ENCODE measurements at places on chromosomes 5 and 9. TPM values are rescaled to one million over a fixed set of nuclear protein-coding genes. Genes with fewer than 3 reads are reported as not detected.

DNA sequence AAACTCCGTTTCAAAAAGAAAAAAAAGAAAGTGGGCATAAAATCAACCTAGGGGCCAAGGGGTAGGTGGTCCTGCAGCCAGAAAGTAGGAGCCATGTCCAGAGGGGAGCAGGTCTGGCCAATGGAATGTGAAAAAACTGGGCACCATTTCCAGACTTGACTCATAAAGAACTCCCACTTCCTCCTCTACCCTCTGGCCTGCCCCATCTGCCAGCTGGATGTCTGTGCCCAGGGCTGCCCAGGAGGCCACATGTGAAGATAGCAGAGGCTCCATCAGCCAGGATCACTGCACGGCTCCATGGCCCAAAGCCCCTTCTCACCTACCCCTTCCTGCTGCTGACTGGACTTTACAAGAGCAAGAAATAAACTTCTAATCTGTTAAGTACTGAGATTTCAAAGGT is 42.1 kb upstream of the EEIG1 start:
- peak overlapping the region; percentile 19 for H3K27ac ChIP-seq
- H3K36me3 ChIP-seq = no peaks in the 10 kb centered on the region
- H3K4me1 ChIP-seq = peaks cover 37% of the 10 kb centered on the region
- no peaks in the 10 kb centered on the region for H3K27me3 ChIP-seq

GRCh38 chr9:92965061-92965758 is 17.9 kb downstream of the FGD3 start:
- H3K27ac ChIP-seq = peak overlapping the region; percentile 99
- peaks cover 13% of the 10 kb centered on the region for H3K36me3 ChIP-seq
- no peaks in the 10 kb centered on the region for H3K27me3 ChIP-seq

DNA sequence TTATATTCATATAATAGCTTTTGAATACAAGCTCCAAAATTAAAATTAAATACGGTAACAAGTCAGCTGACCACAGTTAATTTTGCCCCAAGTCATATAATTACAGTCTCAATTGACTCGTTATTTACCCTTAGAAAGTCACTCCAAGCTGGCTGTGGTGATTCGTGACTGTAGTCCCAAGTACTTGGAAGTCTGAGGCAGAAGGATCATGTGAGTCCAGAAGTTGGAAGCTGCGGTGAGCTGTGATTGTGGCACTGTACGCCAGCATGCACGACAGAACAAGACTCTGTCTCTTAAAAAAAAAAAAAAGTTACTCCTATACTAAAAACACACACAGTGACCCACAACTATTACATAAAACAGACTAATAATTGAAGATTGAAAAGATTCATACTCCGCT is 31.6 kb upstream of the DTWD2 start:
- no peak for DNase-seq
- no peak overlapping the region for H3K27ac ChIP-seq
- peaks cover 5% of the 10 kb centered on the region for H3K4me1 ChIP-seq
- no peaks in the 10 kb centered on the region for H3K27me3 ChIP-seq

DNA sequence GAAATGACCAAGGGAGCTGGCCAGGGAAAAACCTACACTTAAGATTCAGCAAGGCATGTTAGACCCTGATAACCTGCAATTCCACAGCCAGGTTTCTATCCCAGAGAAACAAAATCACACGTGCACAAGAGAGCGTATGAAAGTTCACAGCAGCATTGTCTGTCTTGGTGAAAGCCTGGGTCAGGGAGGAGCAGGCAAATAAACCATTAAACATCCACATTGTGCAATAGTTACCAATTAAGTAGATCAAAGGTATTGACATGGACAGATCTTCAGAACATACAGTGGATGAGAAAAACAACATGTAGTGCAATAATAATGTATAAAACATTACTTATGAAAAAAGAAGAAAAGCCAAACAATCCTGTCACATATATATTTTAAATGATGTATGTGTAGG is 15.9 kb upstream of the GPX3 start:
- H3K36me3 ChIP-seq = no peaks in the 10 kb centered on the region
- DNase-seq = no peak
- no peak overlapping the region for H3K4me3 ChIP-seq
- H3K4me1 ChIP-seq = no peaks in the 10 kb centered on the region
- peaks cover 6% of the 10 kb centered on the region for H3K27me3 ChIP-seq
- H3K27ac ChIP-seq = no peak overlapping the region

DNA sequence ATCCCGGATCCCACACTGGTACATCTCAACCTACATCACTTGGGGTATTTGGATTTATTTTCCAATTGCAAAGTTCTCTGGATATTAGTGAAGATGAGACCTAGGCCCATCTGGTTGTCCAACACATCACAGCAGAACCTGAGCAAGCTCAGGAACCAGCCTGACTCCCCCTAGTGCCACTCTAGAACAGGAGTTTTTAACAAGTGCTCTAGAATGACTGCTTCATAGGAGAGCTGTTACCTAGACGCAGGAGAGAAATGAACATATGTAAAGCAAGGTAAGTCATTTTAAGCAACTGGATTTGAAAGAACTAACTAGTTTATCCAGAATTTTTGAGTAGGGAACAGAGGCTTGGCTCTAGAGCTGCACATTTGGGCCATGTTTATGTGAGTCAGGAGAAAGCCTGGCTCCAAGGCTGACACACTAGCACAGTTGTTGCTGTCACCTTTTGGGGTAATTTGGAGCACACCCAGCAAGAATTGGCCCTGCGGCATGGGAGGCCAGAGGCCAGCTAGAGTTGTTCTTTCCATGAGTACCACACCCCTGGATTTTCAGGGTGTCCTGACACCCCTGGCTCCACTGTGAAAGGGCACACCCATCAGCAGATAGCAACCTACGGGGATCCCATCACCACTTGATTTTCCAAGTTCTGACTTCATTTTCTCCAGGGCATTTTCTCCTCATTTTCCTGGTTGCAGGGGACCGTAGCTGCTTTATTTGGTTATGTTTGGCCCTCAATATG is 110.9 kb upstream of the LPAR1 start:
- H3K36me3 ChIP-seq = no peaks in the 10 kb centered on the region
- H3K4me1 ChIP-seq = no peaks in the 10 kb centered on the region
- DNase-seq = no peak
- H3K27me3 ChIP-seq = no peaks in the 10 kb centered on the region
- H3K4me3 ChIP-seq = no peak overlapping the region

GRCh38 chr5:176507911-176508310 is 29.3 kb downstream of the RNF44 start:
- no peaks in the 10 kb centered on the region for H3K27me3 ChIP-seq
- no peak overlapping the region for H3K4me3 ChIP-seq
- H3K4me1 ChIP-seq = no peaks in the 10 kb centered on the region
- H3K36me3 ChIP-seq = peaks cover 37% of the 10 kb centered on the region
- no peak overlapping the region for H3K27ac ChIP-seq
- DNase-seq = no peak

- DNase-seq = no peak
- H3K36me3 ChIP-seq = no peaks in the 10 kb centered on the region
- no peaks in the 10 kb centered on the region for H3K27me3 ChIP-seq
- H3K4me1 ChIP-seq = no peaks in the 10 kb centered on the region
- no peak overlapping the region for H3K27ac ChIP-seq
- no peak overlapping the region for H3K4me3 ChIP-seq
Observed at GRCh38 chr9:100366121-100366520, 13.4 kb upstream of the TEX10 start.

- H3K36me3 ChIP-seq = no peaks in the 10 kb centered on the region
- no peaks in the 10 kb centered on the region for H3K27me3 ChIP-seq
- DNase-seq = no peak
- H3K27ac ChIP-seq = no peak overlapping the region
Observed at GRCh38 chr9:22307013-22307711, 139.5 kb upstream of the DMRTA1 start.

DNA sequence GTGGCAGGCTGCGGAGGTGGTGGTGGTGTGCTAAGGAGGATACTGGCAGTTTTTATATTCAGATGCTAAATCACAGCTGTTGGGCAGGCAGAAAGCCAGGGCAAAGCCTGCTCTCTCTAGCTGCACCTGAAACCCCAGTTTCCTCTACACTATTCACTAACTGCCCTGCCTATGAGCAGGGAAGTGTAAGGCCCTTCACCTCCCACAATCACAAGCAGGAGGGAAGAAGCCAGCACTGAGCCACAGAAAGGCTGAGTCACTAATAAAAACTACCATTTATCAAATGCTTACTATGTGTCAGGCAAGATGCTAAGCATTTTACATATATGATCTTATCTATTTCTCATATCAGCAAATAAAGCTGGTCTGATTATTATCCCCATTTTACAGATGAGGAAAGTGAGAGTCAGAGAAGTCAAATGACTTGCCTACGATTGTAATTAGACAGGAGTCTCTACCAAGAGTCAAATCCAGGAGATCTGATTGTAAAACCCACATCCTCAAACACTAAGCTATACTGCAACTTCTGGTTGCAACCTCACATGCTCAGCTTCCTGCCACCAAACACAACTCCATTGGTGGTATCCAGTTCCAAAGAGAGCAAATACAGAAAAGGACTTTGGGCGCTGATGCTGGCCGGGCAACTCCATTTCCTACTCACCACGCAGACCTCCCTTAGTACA is 17.7 kb upstream of the IL6ST start:
- H3K27me3 ChIP-seq = no peaks in the 10 kb centered on the region
- no peaks in the 10 kb centered on the region for H3K4me1 ChIP-seq
- H3K27ac ChIP-seq = peak overlapping the region; percentile 69
- no peak overlapping the region for H3K4me3 ChIP-seq

DNA sequence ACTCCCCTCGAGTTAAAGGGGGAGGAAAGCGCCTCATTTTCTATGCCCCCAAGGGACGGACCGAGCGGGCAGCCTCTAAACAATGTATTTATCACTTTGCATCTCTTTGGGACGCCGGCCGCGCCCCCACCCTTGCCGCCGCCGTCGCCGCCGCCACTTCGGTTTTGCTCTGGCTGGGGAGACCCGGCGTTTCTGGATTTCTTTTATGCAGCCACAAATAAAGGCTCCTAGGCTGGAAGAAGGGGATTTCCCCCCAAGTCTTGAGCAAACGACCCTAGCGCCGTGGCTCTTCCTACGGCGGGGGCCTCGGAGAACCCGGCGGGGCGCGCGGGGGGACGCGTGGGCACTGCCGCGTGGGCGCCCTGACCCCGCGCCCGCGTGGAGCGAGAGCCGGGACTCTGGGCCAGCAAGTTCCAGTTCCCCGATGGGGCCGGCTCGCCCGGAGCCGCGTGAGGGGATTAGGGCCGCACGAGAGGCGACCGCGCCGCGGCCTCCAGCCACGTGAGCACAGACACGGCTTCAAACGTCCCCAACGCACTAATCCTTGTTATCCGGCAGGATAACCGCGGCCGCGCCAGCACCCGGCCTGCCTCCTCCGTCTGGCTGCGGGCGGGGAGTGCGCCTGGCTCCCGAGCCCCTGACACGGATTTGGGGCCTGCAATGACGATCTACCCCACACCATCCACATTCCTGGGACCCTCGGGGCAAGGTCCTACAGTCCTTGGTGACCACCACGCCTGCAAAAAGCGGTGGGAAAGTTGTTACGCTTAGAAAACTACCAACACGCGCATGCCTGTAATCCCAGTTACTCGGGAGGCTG is 7.9 kb upstream of the NEUROG1 start:
- H3K27ac ChIP-seq = no peak overlapping the region
- H3K27me3 ChIP-seq = peaks cover 74% of the 10 kb centered on the region
- peak overlapping the region; percentile 27 for H3K4me3 ChIP-seq
- H3K36me3 ChIP-seq = no peaks in the 10 kb centered on the region
- DNase-seq = no peak
- H3K4me1 ChIP-seq = no peaks in the 10 kb centered on the region

GRCh38 chr5:22908129-22908528 is 55.0 kb upstream of the CDH12 start:
- no peak for DNase-seq
- H3K4me1 ChIP-seq = no peaks in the 10 kb centered on the region
- H3K36me3 ChIP-seq = no peaks in the 10 kb centered on the region
- no peaks in the 10 kb centered on the region for H3K27me3 ChIP-seq
- no peak overlapping the region for H3K27ac ChIP-seq
- H3K4me3 ChIP-seq = no peak overlapping the region

GRCh38 chr5:89342106-89342876 is 459.3 kb upstream of the MEF2C start:
- no peak overlapping the region for H3K27ac ChIP-seq
- H3K36me3 ChIP-seq = no peaks in the 10 kb centered on the region
- no peak overlapping the region for H3K4me3 ChIP-seq
- no peak for DNase-seq
- H3K27me3 ChIP-seq = no peaks in the 10 kb centered on the region
- peaks cover 3% of the 10 kb centered on the region for H3K4me1 ChIP-seq

DNA sequence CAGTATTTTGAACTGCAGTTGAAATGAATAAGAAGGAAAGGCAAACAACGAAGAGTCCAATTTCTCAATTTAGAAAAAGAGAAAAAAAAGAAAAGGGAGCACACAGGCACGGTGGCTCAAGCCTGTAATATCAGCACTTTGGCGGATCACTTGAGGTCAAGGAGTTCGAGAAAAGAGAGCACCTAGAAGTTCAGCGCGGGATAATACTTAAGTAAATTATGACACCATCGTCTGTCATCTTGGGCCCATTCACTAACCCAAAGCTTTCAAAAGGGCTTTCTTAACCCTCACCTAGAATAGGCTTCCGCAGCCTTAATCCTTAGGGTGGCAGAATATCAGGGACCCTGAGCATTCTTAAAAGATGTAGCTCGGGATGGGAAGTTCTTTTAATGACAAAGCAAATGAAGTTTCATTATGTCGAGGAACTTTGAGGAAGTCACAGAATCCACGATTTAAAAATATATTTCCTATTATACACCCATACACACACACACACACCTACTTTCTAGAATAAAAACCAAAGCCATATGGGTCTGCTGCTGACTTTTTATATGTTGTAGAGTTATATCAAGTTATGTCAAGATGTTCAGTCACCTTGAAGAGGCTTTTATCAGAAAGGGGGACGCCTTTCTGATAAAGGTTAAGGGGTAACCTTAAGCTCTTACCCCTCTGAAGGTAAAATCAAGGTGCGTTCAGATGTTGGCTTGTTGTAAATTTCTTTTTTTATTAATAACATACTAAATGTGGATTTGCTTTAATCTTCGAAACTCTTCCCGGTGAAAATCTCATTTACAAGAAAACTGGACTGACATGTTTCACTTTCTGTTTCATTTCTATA is 602 bp upstream of the CD274 start:
- H3K4me1 ChIP-seq = peaks cover 4% of the 10 kb centered on the region
- DNase-seq = no peak
- no peaks in the 10 kb centered on the region for H3K27me3 ChIP-seq
- peak overlapping the region; percentile 49 for H3K4me3 ChIP-seq
- H3K27ac ChIP-seq = peak overlapping the region; percentile 59

GRCh38 chr9:77710316-77710715 is 62.2 kb upstream of the GNA14 start:
- no peaks in the 10 kb centered on the region for H3K4me1 ChIP-seq
- H3K27me3 ChIP-seq = no peaks in the 10 kb centered on the region
- no peak overlapping the region for H3K27ac ChIP-seq
- H3K36me3 ChIP-seq = no peaks in the 10 kb centered on the region
- no peak overlapping the region for H3K4me3 ChIP-seq
- DNase-seq = no peak

The PRXL2C gene
- polyA plus RNA-seq = 10.6 TPM

The ANKRD20A1 gene
- polyA plus RNA-seq = 1.4 TPM

The DBH gene
- 0.25 TPM for polyA plus RNA-seq

The BRINP1 gene
- polyA plus RNA-seq = 5.6 TPM

The MSH3 gene
- polyA plus RNA-seq = 4.8 TPM

The SPINK6 gene
- 9.9 TPM for polyA plus RNA-seq

The PLPP7 gene
- 0.96 TPM for polyA plus RNA-seq
